ENCODE measurements at places on chromosomes 16 and 17. TPM values are rescaled to one million over a fixed set of nuclear protein-coding genes. Genes with fewer than 3 reads are reported as not detected.

DNA sequence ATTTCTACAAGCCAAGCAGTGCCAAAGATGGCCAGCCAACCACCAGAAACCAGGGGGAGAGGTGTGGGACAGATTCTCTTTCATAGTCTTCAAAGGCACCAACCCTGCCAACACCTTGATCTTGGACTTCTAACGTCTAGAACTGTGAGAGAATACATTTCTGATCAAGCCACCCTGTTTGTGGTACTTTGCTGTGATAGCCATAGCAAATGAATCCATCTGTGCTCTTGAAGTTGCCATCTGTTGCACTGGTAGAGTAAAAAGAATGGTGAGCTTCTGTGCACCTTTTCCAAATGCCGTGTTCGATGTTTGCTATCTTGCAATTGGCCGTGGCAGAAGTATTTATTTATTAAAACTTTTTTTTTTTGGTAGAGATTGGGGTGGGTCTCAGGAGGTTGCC lies 16.7 kb upstream of the ADGRG1 start:
- DNase-seq, result no peak

- DNase-seq, result no peak
Observed at GRCh38 chr17:16272111-16272840, 55.3 kb downstream of the PIGL start.

DNA sequence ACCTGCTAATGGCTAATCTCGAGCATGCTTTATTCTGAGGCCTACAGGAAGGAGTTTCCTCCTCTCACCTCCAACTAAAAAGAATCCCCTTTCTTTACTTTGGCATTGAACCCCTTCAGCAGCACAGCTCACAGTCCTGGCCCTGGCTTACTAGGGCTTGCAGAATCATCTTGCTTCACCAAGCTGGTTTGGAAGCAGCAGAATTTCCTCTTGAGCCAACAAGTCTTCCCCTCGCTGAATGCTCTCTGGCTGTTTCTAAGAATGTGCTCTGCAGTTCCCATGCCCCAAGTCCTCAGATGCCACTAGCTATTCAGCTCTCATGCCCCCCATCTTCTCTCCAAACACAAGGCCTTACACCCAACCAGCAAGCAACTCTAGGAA lies 271.2 kb downstream of the NTN1 start:
- DNase-seq, result no peak

Gene CFAP97D1
- not detected for total RNA-seq

DNA sequence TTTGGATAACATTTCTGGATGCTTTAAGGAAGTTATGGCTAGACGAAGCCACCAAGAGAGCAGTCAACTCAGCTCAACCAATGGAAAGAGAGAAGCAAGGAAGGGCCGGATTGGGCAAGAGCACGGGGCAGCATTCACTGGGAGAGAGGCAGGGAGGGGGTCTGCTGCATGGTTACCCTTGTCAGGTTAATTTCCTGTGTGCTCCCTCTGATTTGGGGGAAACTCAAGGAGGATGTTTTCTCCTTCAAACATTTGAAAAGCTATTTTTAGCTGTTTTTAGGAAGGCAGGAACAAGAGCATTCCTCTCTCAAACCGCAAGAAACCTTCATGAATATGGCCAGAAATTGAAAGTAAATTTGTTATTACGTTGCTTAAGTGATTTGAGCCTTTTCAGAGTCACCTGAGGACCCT lies 118.5 kb upstream of the ZFHX3 start:
- no peak for DNase-seq

DNA sequence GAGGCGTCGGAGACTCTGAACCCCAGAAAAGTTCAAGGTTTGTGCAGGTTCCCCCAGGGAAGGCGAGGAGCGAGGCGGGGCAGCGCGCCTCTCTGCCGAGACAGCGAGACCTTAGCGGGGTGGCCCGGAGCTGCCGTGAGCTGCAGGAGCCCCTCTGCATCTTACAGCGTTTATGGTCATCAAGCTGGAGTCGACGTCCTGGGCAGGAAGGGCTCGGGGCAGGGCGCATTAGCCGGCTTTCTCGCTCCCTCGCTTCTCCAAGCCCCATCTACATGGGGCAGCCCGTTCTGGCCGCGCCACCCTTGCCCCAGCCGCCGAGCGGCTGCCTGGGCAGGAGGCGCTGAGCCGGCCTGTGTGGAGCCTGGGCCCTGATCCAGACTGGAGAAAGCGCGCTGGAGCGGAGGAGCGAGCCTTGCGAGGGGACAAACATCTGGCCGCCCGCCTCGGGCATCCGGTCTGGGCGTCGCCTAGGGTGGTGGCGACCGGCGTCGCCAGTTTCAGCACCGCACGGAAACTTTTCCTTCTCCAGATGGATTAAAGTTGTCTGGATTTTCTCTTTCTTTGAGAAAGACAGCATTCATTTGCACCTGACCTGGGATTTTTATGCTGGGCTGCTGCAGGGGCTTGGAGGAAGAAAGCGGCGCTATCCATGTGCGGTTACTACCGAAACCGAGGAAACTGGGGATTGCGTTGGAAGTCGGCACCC lies 750 bp downstream of the TMEM132E start:
- DNase-seq, result peak; percentile 55

DNA sequence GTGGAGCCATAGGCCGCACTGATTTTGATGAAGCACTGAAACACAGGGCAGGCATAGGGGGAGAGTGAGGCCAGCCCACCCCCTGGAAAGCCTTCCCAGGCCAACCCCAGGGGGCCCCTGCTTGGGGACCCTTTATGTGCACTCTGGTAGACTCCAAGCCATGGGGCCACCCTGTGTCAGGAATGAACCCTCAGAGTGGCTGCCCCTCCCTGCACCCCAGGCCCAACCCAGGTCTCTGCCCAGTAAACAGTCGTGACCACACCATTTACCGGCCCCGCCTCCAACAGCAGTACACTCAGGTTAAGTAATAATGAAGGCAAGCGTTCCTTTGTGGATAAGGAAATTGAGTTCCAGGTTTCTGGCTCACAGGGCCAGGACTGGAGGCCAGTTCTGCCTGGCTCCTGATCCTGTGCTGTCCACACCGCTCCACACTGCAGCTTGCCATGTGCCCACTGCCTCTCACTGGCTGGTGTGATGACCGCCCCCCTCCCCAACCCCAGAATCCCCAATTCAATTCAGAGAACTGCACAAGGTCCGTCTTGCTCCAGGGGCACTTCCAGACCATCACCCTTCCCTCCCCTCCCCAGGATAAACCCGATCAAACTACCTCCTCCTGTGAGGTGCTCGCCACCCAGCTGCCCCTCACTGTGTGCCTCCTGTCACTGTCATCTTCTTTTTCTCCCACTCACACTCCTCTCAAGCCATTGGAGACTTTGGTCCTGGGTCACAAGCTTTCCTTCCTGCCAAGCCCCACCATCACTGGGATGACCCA lies 13.6 kb downstream of the PIMREG start:
- no peak for DNase-seq

Gene ADAM11
- 0.72 TPM for total RNA-seq

GRCh38 chr17:60090417-60090816 lies 11.7 kb upstream of the HEATR6 start:
- no peak for DNase-seq

GRCh38 chr17:21772321-21772720 lies 80.0 kb downstream of the KCNJ18 start:
- no peak for DNase-seq

DNA sequence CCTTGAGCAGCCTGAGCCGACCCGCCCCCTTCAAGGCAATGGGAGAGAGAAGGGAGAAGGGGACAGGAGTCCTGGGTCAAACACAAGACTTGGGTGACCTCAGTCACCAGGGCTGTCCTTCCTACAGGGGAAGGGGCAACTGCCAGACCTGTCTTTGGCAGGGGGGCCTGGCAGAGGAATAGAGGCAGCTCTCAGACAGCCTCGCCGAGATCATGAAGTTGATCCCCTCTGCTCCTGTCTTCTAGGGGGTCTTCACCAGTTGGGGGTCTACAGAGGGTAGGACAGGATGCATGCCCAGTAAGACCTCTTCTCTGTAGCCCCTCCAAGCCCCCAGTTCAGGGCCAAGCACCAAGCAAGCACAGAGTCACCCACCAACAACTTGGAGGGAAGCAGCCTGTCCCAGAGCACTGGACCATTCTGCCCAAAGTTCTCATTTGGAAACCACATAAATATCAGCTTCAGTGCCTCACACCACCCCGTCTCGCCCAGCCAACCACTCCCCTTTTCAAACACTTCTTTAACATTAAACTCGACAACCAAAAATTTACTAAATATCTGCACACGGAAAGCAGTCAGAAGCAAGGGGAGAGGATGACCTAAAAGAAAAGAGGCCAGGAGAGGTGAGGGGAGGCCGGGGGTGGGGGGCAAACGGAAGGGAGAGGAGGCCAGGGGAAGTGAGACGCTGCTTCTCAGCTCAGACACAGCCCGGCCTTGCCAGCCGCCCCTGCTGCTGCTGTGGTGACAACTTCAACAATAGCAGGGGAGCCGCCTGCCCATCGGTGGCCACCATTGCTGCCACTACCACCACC lies 7.7 kb downstream of the DOK4 start:
- no peak for DNase-seq

GRCh38 chr16:81581107-81581506 lies 136.5 kb downstream of the CMIP start:
- DNase-seq, result no peak

Gene TMUB2
- total RNA-seq, result 18.5 TPM

DNA sequence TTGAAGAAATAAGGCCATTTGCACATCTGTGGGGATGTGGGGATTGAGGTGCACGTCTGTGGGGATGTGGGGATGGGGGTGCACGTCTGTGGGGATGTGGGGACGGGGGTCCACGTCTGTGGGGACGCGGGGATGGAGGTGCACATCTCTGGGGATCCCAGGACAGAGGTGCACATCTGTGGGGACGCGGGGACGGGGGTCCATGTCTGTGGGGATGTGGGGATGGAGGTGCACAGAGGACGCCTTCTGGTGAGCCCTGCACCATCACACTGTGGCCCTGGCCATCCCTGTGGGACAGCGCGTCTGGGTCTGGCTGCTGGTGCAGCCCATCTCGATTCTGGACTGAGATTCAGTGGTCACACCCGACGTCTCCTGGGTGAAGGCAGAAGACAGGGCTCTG lies 161.4 kb downstream of the LAT start:
- no peak for DNase-seq

DNA sequence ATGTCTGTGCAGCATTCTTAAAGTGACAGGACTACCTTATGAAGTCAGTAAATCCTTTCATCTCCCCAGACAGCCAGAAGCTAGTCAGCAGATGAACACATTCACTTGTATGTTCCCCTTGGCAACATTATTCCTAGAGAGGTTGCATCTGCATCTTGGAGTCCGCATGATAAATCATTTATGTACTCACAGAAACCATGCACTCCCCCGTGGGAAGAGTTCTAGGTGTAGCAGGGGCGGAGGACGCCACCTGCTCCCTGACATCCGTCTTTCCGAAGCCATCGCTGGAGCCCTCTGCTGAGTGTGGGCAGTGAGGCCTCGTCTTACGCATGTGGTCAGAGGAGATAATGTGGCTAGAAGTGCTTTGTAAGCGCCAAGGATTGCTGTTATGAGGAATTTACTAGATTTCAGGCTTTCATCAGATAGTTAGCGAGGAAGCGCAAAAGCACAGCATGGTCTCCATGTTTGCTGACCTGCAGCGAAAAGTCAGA lies 144.5 kb downstream of the RPTOR start:
- DNase-seq, result no peak

DNA sequence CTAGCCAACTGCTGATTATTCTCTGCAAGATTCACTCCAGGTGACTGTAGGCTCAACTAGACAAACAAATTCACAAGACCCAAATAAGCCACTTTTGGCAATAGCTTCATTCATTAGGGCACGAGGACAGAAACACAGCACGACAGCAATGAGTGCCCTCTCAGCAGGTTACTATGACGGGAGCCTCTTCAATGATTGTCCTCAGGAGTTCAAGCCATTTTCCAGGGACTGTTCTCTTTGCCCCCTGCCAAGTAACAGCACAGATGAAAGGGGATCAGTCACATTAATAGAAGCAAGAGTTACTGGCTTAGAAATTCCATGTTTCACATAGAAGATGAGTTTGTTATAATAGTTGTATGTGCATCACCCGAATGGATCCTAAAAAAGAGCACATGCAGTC lies 712.2 kb downstream of the CDH8 start:
- no peak for DNase-seq

DNA sequence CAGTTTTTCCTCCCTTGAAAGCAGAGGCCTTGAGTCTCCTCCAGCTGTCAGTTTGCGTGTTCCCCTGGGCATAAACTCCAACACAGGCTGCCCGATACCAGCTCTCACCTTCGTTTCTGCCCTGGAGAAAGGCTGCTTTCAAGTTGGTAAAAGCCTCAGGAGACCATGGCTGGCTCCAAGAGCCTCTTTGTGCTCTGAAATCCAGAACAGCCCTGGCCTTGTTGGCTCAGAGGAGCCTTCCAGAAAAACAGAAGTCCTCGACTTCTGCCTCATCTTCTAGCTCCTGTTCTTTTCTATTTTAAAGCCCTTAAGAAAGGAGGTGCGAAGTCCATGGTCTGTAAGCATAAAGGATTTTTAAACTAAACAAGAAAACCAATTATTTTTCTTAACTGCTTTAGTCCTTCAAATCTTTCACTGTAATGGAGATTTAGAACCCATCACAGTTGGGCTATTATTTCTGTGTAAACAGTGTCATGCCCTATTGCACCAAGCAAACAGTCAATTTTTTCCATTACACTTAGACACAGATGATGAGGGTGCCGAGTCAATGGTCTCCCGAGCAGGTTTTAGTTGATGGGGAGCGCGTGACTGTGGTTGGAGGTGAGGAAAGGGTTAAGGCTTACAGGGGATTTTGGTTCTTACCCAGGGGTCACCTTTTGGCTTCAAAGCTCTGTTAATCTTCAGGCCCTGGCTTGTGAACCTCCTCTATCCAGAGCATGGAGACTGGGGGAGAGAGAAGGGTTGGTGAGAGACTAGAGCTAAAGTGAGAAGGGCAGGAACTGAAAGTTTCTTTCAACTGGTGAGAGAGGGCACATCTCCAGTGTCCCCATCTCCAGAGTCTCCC lies 212.8 kb downstream of the MSI2 start:
- no peak for DNase-seq

- peak; percentile 87 for DNase-seq
Observed at GRCh38 chr17:29645515-29646051, 22.9 kb upstream of the CORO6 start.

Gene ALOX15B
- total RNA-seq, result not detected

- DNase-seq, result no peak
Observed at GRCh38 chr17:83185023-83186002, 105.9 kb downstream of the METRNL start.

DNA sequence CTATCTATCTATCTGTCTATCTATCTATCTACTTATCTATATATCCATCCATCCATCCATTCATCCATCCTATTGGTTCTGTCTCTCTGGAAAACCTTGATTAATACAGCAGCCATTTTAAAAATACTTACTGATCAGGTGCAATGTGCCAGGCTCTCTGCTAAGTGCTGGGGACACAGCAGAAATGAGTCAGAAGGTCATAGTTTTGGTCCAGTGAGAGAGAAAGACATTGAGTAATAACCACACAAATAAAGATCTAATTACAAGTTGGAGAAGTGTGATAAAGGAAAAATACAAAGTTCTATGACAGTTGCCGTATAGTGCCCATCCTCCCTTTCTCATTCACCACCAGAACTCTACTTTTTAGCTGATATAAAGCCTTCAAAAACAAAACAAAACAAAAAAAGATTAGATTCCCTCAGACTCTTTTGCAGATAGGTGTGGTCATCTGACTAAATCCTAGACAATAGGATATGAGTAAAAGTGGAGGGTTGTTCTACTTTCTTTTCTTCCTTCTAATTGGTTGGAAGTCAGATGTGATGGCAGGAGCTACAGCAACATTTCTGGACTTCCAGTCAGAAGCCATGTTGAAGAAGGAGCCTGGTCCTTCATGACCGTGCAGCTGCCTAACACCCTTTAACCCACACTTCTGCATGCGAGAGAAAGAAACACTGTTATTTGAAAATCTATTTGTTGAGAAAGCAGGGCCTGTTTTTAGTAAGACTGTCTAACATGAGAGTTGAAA lies 72.0 kb upstream of the TOX3 start:
- DNase-seq, result no peak

GRCh38 chr17:78048346-78049292 lies 79.9 kb downstream of the TMC6 start:
- no peak for DNase-seq

All from MG63 (cell line).